Uterus (tissue), 4 donors: ENCODE measurements at places on chromosomes 2 and 18.

- no peak for DNase-seq
Measured at GRCh38 chr2:27849558-27850205, 40.5 kb downstream of the RBKS start.

DNA sequence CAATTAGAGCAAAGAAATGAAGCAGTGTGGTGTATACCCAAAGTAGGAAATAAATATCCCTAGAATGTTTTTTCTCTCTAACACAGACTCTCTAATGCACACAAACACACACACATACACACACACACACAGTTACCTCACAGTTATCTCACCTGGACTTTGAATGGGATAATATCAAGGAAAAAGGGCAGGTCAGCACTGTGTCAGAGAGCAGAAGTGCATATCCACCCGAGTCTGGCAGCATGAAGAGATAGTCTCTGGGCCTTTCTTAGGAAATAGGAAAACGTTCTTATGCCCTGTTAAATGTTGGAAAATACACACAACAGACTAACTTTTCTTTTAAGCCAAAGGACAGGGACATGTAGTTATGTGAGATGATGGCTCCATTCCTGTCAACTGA, 162.0 kb downstream of the COL6A3 start:
- no peak for DNase-seq

GRCh38 chr2:8552293-8552801, 129.5 kb upstream of the ID2 start:
- DNase-seq, result peak; percentile 8

DNA sequence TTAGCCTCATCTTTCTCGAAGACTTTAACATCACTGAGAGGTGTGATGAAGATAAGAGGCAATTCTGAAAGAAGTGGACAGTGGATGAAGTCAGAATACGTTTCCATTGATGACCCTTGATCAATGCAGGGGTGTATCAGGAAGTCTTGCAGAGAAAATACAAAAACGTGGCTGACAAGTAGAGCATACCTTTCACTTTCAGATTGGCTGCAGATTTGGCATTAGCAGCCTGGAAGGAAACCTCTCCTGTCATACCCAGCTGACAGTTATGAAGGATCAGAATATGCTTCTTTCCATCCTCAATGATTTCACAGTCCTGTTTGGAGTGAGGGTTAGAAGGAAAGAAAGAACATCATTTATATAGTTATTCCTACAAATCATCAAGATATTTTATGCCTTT, 152.5 kb downstream of the PLEKHA3 start:
- no peak for DNase-seq

DNA sequence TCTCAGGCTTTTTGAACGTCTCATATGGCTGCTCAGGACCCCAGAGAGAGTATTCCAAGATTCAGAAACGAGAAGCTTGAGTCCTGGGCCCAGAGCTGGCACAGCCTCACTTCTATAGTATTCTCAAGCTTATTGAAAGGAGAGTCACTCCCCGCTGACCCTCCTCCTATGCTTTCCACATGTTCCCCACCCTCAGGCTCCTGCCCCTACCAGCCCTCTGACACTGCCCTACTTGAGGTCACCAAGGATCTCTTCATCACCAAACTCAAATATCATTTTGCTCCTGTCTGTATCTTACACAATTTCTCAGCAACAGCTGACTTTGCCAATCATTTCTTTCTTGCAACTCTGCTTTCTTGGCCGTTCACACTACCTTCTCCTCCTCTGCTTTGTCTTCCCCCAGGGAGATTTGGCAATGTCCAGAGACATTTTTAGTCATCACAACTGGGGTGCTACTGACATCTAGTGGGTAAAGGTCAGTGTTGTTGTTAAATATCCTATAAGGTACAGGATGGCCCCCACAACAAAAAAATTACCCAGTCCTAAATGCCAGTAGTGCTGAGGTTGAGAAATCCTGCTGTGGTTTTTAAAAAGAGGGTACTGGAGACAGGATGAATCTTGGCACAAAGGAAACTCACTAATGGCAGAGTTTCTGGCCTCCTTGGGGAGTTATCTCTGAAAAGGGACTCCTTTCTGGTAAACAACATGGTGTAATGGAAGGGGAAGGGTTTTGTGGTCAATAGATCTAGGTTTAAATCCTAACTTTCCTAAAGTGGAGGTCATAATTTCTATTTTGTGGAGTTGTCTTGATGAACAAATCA, 26.9 kb upstream of the INSIG2 start:
- DNase-seq, result no peak

GRCh38 chr18:33460681-33461080, 20.2 kb upstream of the CCDC178 start:
- DNase-seq, result no peak

GRCh38 chr2:234823877-234824376, 127.9 kb upstream of the SH3BP4 start:
- DNase-seq, result peak; percentile 39

- no peak for DNase-seq
Measured at GRCh38 chr2:214450118-214450894, 39.5 kb downstream of the VWC2L start.

- no peak for DNase-seq
Measured at GRCh38 chr2:79855264-79856006, 342.6 kb downstream of the CTNNA2 start.

DNA sequence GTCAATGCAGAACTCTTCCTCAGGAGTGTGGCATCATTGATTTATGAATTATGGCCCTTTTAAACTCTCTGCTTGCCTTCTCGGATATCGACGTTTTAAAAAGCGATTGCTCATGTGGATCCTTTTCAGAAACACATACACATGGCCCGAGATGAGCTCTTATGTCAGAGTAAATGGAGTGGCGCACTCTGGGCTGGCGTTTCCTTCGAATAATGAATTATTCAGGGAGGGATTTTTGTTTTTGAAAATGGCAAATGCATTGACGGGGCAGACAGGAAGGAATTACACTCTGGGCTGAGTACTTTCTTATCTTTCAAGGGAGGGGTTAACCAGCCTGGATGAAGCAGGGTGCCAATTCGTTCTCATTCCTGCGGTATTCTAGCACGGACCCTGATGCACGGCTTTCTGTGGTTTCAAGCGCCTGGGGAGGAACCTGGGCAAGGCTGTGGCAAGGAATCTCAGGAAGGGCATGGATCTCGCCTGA, 142.7 kb downstream of the PRKCE start:
- no peak for DNase-seq

GRCh38 chr2:120675460-120676130, 60.1 kb upstream of the GLI2 start:
- peak; percentile 45 for DNase-seq

DNA sequence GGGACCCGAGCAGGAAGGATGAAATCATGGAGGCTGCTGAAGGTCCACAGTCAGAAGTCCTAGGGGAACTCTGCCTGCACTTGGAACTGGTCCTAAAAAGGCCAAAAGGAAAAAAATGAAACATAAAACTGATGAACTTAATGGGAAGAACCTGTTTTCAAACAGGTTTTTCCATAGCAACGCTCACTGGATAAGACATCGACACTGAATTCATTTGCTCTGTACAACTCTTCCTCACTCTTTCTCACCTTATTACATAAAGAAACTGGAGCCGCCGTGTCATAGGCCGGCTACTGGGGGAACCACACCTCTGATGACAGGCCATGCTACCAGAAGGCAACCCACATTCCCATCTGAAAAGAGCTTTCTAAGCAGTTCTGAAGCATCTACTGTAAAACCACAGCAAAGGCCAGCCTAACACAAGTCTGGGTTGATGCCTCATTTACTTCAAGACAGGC, 83.6 kb downstream of the FARSB start:
- DNase-seq, result no peak

DNA sequence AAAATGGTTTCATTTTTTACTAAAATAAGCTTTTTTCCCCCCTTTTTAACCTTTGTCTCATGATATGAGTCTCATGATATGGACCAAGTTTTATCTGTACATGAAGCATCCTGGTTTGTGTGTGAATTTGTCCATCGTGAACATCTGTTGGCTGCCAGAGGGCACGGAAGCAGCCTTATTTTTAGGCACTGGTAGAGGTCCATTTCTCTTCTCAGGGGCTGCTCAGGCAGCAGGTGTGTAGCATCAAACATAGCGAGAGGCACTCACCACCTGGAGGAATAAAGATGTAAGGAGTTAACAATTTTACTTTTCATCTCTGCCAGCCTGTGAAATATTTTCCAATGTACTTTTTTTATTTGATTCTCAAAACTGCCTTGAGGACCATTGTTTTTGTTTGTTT, 134.5 kb downstream of the RHBDD1 start:
- DNase-seq, result no peak

DNA sequence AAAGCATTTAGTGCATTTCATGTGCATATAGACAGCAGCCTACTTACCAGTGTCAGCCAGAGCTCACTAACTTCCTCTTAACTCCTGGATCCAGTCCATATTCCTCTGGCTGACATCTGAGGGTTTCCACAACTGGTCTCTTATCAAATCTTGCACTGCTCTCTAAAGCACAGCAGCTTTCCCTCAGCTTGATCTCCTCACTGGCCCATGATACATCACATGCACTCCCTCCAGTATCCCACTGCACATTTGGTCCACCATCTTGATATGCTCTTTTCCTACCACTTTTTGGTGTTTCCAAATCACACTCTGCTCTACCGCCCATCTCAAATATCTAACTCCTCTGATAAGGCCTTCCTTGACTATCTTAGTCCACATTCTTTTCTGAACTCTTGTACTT, 105.0 kb upstream of the ZFP36L2 start:
- DNase-seq, result no peak

DNA sequence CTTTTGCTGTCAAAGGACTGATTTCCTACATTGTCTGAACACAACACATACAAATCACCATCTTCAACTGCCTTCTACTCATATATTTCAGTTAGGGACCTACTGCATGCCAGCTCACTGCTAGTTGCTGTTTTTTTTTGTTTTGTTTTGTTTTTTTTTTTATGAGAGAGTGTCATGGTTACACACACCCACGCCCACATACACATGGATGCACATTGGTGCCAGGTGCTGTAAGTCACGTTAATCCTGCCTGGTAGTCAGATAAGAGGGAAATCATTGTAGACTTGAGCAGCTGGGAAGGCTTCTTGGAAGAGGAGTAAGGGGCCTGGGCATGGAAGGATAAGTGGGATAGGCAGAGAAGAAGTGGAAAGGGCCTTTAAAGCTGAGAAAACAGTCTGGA, 209.9 kb downstream of the TDRD15 start:
- no peak for DNase-seq

DNA sequence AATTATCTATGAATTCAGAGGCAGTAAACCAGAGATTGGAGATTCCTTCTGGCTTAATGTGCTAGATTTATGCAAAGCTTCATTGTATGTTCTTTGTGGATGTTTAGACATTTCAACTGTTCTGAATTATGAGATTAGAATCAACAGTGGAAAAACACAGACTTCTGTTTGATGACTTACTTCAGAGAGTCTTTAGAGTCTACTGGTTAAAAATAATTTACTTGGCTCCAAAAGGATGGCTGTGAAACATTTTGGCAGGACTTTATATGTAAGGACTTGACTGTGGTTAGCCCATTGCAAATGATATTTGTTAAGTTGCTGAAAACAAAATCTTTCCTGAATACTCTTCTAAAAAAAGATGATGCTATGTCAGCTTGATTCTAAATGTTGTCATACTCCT, 25.5 kb upstream of the LRRC30 start:
- no peak for DNase-seq

- DNase-seq, result no peak
Measured at GRCh38 chr2:205020673-205021072, 475.4 kb downstream of the PARD3B start.

GRCh38 chr18:22899421-22899820, 33.7 kb upstream of the RBBP8 start:
- no peak for DNase-seq

- DNase-seq, result peak; percentile 91
Measured at GRCh38 chr2:176115883-176116813, at the start of gene HOXD10. HOXD10 (plus strand) TSS chr2:176116778; CDS start chr2:176116834, 56 bp downstream.

- no peak for DNase-seq
Measured at GRCh38 chr2:177239932-177240630, 24.4 kb downstream of the NFE2L2 start.

DNA sequence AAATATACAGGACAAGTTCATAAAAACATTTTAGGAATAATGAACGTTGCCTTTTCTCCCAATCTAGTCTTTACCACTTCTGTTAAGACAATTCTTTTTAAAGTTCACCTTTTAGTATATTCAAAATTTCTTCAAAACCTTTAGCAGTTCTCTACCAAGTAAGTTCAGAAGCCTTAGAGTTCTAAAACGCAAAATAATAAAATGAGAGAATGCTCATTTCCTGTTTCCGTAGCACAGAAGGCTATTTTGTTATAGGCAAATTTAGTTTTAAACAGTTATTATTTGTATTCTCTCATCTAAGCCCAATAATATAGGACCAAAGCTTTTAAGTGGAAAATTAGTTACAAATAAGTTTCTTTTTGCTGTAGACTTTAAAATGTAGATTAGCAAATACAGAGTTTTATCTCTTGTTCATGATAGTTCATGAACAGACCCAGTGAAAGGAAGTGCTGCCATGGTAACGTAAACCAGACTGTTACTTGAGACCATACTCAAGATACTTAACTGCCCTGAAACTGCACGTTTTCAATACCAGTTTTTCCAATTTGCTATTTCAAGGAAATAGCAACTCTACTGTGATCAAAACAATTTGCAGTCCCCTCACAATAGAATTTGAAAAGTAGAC, 173.1 kb upstream of the STON1 start:
- no peak for DNase-seq

GRCh38 chr2:9644603-9645002, 13.8 kb upstream of the YWHAQ start:
- no peak for DNase-seq

DNA sequence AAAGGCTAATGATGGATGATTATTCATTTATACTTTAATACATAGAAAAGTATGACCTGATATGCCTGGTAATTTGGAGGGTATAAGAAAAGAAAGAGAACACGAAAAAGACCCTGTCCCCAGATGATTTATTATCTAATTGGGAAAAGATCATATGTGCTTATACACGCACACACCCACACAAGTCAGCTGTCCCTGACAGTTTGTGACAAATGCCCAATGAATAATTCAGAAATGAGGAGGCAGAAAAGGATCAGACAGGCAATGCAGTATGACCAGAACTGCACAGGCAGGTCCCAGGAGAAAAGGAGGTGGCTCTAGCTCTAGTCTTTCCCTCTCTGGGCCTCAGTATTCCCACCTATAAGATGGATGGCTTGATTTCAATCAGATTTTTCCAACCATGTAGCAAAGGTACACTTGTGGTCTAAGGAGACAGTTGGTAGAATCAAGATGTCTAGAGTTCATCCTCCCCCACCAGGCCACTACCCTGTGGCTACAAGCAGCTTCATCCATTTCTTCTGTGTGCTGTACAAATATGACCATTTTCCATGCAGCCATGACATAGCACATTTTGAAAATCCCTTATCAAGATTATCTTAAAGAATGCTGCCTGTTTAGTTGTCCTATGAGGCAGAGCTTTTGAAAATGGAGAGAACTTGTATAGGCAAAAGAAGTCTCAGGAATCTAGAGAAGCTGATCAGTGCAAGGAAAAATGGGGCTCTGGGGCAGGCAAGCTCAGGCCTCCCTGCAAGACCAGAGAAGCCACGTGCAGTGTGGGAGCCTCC, 19.7 kb downstream of the CYRIA start:
- DNase-seq, result no peak

- DNase-seq, result peak; percentile 83
Measured at GRCh38 chr2:223944703-223945531, at the start of gene WDFY1. WDFY1 (minus strand) TSS chr2:223945335; CDS start chr2:223945284, 51 bp downstream.
